Placental epithelial cell (primary cell): ENCODE measurements at places on chromosomes 7 and 10. TPM values are rescaled to one million over a fixed set of nuclear protein-coding genes. Genes with fewer than 3 reads are reported as not detected.

The AKR1D1 gene
- total RNA-seq: not detected in 2 replicates

The PAPOLB gene
- total RNA-seq: not detected in 2 replicates

The AOC1 gene
- not detected in 2 replicates for total RNA-seq

The CFAP69 gene
- total RNA-seq: 2.3 and 2.7 TPM in 2 replicates
